COR-L47 (cell line): ENCODE measurements at places on chromosomes 11 and 22.

GRCh38 chr22:20994902-20995241 is 7.0 kb downstream of the THAP7 start:
- DNase-seq: no peak

DNA sequence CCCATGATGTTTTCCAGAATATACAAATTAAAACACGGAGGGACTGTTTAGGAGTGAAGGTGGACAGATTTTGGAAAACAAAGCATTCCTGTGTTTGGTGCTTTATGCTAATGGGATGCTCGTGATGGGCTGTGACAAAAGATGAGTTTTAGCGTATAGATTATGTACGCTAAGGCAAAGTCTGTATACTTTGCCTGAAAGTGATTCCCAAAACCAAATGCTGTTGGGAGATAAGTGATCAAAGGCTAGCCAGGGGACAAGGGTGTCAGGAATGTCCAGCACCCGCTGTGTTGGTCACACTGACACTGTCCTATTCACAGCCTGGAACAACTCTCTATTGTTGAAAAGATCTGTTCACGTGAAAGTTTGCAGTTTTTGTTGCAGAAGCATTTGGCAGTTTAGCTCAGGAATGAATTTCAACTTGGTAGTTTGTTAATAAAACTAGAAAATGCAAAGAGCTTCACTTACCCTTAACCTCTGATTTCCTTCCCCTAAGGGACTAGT is 1.5 kb downstream of the JAM3 start:
- DNase-seq: no peak

DNA sequence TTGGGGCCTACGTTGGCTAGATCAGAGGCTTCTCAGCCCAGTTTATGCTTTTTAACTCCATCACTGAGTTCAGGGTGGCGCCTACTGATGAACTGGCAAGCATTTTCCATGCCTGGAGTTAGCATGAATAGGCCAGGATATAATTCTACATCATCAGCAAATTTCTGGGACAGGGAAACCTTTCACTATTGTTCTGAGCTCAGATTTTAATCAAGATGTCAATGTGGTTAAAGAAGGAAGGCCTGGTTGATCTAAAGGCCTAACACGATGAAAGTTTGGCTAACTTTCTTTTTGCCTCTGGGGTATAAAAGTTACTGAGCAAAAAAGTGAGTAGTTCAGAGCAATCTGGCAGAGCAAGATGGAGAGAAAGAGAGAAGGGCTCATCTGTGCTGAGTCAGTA is 21.7 kb upstream of the IFITM3 start:
- DNase-seq: no peak

- peak; percentile 20 for DNase-seq
These were observed 11.1 kb downstream of the POLR3H start for GRCh38 chr22:41532908-41533825.

GRCh38 chr11:25576320-25576719 is 755.6 kb upstream of the ANO3 start:
- DNase-seq: no peak

DNA sequence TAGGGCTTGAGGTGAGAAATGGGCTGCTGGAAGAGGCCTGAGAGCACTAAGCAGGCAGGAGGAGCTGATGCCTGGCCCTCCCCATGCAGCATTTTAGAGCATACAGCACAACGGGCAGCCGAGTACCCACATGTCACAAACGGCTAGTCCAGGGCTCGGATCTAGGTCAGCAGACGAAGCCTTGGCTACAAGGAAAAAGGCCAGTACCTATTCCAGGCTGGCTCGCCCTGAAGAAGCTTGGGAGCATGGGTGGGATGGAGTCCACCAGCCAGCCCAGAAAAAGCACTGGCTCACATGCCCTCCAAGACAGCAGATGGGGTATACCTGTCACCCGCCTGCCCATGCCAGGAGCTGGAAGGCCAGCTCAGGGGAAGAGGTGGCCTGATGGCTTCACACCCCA is 9.6 kb downstream of the UFD1 start:
- DNase-seq: no peak

DNA sequence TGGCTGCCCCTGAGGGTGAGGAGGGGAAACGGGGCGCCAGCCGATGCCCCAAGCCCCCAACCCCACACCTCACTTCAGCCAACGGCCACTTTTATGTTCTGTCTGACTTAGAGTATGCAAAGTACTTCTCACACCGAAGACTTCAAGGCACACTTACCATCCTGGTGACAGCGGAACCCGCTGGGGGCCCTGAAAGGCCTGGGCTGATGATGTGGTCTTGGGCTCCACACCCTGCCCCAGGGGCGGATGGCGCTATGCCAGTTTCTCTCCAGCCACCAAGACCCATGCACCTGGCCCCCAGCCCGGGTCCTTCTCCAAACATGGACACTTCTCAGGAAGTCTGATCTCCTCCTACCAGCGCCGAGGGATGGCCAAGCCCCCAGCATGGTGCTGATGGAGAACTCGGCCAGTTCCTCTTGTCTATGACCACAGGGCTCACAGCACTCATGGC is 175.4 kb downstream of the CTTN start:
- DNase-seq: no peak

DNA sequence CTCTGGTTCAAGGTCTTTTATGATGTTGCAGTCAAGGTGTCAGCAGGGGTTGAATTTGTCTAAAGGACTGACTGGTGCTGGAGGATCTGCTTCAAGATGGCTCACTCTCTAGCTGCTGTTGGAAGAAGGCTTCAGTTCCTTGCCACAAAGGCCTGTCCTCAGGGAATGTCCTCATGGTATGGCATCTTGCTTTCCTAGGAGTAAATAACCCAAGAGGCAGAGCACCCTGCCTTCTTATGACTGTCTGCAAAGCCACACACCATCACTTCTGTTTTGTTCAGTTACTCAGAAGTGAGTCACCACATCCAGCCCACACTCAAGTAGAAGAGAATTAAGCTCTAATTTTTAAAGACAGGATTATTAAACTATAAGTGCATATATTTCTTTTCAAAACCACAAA is 45.2 kb downstream of the PLAAT5 start:
- DNase-seq: no peak

GRCh38 chr22:23207729-23208393 is 27.6 kb downstream of the BCR start:
- peak; percentile 84 for DNase-seq

- no peak for DNase-seq
These were observed 652.1 kb upstream of the CHORDC1 start for GRCh38 chr11:90874986-90875385.

- DNase-seq: no peak
These were observed 101.6 kb upstream of the AKIP1 start for GRCh38 chr11:8809241-8809938.

GRCh38 chr11:35139722-35140282 is 831 bp downstream of the CD44 start:
- peak; percentile 53 for DNase-seq
